ENCODE measurements at places on chromosomes 1 and 21.
A peak's percentile ranks its signal among the peaks of the same experiment; 100 is the strongest.

- no peak for DNase-seq
Measured at GRCh38 chr1:43913051-43913501, 20.5 kb upstream of the ARTN start.

DNA sequence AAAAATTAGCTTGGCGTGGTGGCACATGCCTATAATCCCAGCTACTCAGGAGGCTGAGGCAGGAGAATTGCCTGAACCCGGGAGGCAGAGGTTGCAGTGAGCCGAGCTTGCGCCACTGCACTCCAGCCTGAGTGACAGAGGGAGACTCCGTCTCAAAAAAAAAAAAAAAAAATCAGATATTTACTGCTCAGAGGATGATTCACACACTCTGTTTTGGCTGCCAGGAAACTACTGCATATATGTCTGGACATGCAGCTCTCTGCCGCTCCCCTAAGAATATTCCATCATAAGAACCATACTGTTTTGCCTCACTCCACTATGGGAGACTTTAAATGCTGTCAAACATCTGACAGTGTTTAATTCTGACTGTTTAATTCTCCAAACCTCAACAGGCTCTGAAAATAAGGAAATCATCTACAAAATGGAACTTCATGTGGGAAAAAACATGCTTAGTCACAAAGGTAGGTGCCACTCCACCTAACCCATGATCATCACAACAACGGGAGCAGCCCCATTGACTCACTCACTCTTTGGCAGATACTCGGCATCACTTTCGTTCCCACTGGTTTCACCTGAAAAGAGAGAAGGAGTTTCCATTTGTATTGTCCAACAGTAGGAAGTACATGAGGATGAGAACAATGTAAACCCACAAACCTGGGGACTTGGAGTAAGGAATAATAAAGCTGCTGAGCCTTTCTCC is 29.3 kb upstream of the BCAS2 start:
- DNase-seq: no peak

GRCh38 chr1:93821423-93822144 is 57.4 kb downstream of the DNTTIP2 start:
- no peak for DNase-seq

GRCh38 chr21:45130324-45130774 is 56.0 kb downstream of the ADARB1 start:
- DNase-seq: no peak

DNA sequence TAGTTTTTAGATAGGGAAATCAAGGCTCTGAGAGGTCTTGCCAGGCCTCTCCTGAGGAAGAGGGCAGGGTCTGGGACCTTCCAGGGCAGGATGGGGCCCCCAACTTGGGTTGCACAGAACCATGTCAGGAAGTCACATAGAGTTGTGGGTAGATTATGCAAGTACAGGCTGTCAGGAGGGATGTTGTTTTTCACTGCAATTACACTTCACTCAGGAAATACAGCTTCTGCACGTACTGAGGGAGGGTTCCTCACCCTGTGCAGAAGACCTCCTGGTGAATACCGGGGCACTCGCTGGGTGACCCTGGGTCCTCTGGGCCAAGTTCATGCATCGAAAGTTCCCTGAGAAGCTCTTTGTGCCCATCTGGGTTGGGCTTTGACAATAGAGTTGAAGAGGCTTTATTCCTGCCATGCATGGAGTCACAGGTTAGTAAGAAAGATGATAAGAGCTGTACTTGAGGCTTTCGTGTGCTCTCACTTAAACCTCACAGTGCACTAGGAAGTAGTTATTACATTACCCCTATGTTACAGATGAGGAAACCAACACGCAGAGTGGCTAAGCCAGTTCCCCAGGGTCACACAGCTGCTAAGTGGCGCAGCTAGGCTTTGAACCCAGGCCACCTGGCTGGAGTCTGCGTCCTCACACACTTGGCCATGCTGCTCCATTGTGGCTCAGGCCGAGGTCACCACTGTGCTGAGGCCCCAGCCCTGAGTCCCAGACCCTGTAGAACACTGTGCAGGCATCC is 16.2 kb upstream of the TNFRSF1B start:
- no peak for DNase-seq

DNA sequence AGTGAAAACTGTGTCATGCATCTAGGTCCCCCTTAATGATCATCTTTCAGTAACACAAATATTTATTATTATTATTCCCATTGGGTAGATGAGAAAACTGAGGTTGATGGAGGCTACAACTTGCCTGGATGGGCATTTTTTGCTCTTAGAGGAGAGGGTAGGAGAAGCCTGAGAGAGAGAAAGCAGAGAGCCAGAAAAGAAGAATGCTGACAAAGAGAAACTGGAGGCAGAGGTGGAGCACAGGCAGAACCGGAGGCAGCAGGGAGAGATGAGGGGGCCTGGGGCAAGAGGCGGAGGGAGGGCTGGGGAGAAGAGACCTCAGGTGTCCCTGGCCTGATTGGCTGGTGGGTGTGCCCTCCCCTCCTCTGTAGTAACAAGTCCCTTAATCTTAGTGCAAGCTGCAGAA is 4.1 kb downstream of the BLACAT1 start:
- DNase-seq: no peak

DNA sequence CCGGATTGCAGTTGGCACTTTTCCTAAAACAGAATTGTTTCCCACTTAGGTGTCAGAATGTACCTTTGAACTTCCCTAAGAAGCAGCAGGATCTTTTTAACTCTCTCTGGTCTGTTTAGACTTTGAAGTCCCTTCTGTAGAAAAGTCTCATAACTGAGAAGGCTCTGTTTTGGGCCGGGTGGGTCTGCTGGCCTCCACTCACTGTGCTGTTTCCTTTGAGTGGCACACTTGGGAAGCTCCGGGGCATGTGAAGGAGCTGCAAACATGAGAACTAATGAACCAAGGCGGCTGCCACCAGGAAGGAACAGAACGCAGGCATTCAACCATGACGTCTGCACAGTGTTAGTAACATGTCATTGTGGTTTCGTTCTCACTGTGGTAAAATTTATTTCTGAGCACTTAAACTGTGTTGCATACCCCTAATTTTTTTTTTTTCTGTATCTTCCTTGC is 19.5 kb upstream of the NCMAP start:
- DNase-seq: peak; percentile 42

DNA sequence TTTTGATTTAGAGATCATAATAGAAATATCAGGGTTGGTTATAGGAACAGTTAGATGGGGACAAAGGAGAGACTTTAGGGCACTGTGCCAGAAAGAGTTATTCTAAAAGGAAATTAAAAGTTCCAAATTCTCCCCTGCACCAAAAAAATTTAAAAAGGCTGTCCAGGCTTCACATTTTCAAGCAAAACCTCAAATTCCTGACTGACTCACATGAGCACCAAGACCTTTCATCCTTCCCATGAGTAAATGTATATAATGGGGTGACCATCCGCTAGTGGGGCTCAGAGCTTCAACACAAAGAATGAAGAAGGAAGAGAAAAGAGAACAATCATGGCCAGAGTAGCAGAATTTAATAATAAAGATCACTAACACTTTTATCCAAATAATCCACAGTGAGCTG is 131.6 kb upstream of the MROH9 start:
- no peak for DNase-seq

DNA sequence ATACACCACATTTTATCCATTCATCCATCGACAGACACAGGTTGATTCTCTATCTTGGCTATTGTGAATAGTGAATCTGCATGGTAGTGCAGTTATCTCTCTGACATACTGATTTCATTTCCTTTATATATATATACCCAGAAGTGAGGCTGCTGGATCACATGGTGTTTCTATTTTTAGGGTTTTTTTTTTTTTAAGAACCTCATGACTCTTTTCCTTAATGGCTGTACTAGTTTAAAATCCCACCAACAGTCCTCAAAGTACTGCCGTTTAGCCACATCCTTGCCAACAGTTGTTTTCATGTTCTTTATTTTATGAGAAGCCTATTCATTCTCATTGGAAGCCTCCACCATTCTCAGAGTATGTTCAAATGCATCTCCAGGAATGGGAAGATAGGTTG is 258.7 kb upstream of the SNX7 start:
- no peak for DNase-seq

DNA sequence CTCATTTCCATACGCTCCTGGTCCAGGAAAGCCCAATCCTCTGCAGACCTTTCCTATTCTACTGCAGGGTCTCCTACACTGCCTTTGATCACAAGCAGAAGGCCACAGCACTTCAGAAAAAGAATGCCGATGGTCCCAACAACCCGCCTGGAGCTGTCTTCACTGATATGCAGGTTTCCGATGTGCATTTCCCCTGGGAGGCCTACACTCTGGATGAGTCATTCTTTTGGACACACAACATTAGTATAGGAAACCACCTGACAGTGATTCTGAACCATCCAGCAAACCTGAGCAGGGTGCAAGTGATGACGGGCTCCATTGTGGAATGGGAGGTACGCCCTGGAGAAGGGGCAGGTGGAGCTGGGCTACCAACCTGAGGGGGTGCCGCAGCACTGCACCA is 15.0 kb downstream of the PCAT6 start:
- DNase-seq: no peak

- no peak for DNase-seq
Measured at GRCh38 chr1:115288591-115289198, 49.4 kb downstream of the NGF start.

DNA sequence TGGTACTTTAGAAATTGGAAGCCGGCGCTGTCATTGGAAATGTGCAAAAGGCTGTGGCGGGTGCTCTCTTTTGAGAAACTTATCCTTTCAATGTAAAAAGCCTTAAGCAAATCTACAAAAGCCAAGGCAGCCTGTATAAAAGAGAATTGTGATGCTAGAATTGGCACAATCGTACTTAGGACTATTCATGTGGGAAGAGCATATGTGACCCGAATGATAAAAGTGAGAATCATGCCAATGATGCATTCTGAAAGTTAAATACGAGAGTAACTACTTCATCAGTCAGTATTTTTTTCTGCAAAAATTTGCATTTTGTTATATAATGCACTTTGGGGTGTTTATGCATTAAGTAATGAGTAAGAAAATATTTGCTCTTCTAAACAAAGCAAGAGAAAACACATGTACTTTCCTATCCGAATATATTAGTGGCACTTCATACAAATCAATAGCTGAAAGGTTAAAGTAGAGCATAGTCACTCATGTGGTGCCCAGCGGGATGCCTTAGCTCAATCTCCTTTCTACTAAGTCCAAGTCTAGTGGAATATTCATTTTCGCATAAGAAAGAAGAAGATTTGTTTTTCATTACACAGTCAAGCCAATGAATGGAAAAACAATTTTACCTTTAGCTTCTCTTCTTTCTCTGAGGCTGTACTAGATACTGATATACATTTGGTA is 1256.6 kb upstream of the B3GALT2 start:
- no peak for DNase-seq

- DNase-seq: no peak
Measured at GRCh38 chr1:54834007-54834541, 33.0 kb upstream of the TTC22 start.

- no peak for DNase-seq
Measured at GRCh38 chr1:23421753-23422240, 2.8 kb downstream of the TCEA3 start.

DNA sequence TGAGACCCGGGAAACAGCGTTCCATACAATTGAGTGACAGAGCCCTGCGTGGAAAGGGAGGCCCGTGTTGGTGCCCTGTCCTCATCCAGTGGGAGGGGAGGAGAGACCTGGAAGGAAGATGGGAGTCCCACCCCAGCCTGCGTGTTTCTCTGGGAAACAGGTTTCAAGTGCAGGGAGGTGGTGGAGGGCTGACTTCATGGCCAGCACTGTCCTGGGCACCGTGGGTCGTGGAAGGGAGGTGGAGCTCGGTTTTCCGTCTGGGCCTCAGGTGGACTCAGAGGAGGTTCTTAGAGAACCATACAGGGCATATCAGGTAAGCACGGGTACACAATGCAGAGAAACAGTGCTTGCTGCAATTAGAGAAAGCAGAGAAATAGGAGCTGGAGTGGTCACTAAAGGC is 222.6 kb downstream of the CAMTA1 start:
- DNase-seq: no peak

DNA sequence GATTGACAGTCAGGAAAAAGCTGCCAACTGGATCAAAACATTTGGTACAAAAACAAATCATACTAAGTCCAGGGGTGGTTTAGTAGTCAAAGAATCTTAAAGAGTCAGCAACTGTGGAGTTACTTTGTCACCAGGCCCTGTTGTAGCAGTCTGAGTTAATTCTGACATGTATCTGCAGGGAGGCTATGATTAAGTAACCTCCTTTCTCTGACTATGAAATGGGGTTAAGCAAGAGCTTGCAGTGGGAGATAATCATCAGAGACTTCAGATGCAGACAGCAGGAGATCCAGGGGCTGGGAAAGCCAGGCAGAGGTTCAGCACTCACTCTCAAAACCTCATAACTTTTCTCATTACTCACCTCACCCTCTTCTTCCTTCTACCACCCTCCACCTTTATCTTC is 99.2 kb upstream of the BTG3 start:
- no peak for DNase-seq

GRCh38 chr21:46048926-46049889 is 48.7 kb upstream of the COL6A2 start:
- no peak for DNase-seq

DNA sequence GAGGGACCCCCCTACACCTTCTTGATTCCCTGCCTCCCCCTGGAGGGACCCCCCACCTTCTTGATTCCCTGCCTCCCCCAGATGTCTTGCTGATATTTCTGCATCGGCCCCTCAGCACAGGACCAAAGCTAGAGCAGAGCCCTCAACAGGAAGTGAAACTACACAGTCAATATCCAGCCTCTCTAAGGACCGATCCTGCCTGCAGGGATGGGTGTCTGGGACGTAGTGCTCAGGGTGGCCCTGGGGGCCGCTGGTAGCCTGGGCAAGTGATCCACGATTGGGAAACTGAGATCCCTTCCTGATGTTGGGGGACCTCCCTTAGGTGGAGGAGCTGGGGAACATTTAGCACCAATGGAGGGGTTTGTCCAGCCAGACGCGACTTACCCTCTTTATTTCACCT is 3.9 kb upstream of the LEFTY2 start:
- no peak for DNase-seq

Measured in activated naive CD4-positive, alpha-beta T cell (primary cell).